ENCODE measurements at places on chromosomes 2 and 18.

- DNase-seq = no peak
These were observed 6.2 kb downstream of the OSGEPL1 start for GRCh38 chr2:189756311-189756952.

DNA sequence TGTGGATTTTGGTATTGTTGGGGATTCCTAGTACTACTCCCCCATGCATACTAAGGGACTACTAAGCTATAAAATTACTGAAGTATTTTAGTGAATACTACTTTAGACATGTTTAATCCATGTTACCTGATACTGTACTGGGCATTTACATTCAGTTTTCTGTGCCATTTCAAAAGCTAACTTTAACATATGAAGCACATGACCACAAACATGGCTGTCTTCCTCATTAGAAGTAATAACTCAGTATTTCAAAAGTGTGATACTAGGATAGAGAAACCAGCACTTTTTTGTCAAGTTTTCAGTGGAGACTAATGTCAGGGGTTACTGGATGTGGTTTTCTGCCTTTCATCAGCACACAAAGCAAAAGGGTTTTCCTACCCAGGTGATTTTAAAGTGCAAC is 27.9 kb downstream of the WDR33 start:
- DNase-seq = no peak

DNA sequence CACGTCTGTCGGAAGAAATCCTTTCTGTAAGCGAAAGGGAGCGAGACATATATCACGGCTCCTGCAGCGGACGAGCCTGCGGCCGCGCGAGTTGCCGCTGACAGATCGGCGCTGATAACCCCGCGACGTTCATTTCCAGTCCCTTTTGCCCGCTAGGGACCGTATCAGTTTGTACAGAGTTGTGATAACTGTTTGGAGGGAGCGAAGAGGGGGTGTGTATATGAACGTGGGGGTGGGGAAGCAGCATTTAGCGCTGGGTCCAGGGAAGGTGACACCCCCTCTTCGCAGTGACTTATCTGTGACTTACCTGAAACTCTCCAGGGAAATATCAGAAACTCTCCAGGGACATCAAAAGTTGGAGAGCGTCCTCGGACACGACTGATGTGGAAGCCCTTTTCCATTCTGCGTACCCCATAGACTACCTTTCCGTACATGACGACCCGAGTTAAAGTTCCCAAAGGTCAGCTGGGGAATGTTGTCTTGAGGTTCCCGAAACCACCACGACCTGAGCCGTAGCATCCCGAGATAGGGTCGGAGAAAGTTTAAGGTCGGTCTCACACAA is 948 bp upstream of the GATA6 start:
- no peak for DNase-seq

GRCh38 chr2:233303252-233303651 is 4.4 kb upstream of the SAG start:
- no peak for DNase-seq

GRCh38 chr18:29449424-29449823 is 1272.5 kb upstream of the CDH2 start:
- no peak for DNase-seq

GRCh38 chr2:134361648-134362047 is 107.8 kb downstream of the MGAT5 start:
- peak; percentile 25 for DNase-seq

DNA sequence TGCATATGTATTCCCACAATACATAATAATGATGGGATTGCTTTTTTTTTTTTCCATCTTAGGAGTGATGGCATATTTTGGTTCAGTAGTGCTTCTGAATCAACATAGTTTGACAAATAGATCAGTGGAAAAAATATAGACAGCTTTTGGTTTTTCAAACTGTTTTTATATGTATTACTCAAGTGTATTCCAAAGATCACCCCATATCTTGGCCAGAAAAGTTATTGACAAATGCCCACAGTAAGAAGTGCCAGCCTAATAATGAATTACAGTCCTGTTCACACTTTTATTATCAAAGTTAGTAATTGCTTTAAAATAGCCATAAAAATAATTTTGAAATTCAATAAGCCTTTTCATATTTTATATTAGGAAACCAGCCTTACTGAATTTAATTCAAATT is 95.0 kb downstream of the TMEFF2 start:
- DNase-seq = no peak

- DNase-seq = no peak
These were observed 65.6 kb downstream of the TMEM17 start for GRCh38 chr2:62440281-62440946.

DNA sequence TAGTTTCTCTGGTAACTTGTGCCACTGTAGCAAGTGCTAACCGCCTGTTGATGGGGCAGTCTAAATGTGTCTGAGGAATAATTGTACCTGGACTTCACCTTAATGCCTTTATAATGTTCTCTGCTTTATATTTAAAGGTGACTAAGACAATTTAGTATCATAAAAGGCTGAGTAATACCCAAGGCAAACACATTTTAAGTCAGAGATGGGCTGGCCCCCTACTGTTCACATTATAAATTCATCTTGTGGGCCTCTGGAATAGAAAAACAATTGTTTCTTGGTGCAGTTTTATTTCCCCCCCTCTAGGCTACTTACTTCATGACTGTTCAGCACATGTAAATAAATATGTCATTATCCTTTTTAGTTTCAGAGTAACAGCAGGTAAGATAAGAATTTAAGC is 559.3 kb upstream of the PIK3C3 start:
- DNase-seq = no peak

DNA sequence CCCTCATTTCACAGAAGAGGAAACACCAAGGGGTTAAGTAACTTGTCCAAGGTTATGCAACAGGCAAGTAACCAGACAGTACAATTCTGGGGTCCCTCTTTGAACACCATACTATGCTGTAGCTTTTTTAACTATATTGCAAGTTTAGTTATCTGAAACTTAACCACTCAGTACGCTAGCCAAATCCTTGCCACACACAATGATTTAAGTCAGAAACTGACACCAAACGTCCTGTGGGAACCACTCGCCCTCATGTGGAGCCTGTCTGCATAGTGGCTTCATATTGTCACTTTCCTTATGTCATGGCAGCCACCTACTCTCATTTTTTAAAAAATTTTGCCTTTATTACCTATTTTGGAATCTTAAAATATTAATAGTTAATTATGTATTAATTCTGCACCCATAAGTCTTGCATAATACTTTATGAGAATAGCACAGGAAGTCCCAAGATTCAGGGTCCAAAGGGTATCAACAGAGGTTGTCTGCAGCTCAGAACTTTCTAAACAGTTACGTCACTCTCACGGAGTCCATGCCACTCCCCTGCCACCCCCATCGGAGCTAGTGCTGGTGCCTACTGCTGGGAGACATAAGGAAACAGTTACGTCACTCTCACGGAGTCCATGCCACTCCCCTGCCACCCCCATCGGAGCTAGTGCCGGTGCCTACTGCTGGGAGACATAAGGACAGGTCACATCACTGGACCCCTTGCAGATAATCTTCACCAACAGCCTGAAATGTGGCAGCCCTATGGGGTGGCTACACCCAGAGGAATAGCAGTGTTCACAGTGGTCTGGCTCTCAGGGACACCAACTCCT is 99.0 kb downstream of the L3MBTL4 start:
- DNase-seq = no peak

DNA sequence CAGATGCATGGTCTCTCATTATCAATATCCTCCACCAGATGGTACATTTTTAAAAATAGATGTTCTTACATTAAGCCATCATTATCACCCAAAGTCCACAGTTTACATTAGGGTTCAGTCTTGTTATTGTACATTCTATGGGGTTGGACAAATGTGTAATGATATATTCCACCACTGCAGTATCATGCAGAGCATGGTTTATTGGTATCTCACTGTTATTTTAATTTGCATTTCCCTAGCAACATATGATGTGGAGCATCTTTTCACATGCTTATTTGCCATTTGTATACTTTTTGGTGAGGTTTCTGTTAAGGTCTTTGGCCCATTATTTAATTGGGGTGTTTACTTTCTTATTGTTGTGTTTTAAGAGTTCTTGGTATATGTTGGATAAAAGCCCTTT is 95.7 kb downstream of the PTH2R start:
- DNase-seq = no peak

GRCh38 chr2:191611614-191612013 is 66.3 kb upstream of the NABP1 start:
- no peak for DNase-seq

DNA sequence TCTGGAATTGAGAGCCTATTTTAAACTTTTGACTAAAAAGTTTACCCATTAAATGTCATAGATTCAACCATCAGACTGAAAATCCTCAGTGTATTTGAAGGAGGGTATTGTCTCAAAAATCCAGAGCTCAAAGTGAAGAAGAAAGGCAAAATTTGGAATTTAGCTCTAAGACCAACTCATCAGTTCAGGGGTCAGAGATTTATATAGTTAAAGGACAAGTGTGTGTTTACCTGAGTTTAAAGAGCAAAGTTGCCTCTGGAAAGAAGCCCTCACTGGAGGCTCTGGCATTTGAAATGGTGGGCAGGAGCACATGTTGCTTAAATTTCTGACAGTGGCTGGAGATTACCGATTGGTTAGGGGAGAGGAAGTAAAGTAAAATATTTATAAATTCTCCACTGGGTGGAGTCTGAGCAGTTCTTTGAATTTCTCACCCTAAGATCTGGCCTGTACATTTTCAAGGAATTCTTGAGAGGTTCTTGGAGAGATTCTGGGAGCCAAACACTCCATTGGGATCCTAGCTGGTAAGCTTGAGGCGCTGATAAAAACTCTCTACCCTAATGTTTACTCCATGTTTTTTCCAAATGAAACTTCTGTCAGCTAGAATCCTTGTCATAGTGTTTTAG is at the start of gene KYNU:
Gene KYNU, plus strand, starts transcription at position 449 of the 623 bp plus-strand sequence. CDS start 7,704 bp downstream, outside the sequence.
- no peak for DNase-seq

GRCh38 chr2:30871980-30872789 is 64.9 kb upstream of the CAPN13 start:
- DNase-seq = no peak

DNA sequence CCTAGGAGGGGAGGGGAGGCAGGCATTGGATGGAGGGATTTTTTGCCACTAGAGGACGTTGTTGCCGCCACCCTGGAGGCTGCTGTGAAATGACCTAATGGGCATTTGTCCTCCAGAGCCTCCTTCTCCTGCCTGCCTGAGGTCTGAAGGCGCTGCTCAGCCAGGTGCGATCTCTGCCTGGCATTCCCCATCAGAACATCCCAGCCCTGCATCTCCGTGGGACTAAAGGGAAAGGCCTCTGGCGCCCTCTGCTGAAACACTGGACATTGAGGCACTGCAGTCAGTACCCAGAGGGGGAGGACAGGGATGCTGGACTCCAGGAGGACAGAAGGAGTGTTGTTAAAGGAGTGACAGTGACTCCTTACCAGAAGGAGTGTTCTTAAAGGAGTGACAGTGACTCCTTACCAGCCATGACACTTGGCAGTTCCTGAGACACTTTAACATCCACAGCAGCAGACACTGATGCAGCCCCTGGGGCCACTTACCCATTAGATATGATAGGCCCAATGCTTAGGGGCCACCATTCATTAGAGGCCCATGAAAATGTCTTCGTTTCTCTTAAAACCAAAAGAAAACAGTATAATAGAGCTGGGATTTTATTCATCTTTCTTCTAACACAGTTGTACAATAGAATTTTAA is 17.0 kb downstream of the THNSL2 start:
- no peak for DNase-seq

DNA sequence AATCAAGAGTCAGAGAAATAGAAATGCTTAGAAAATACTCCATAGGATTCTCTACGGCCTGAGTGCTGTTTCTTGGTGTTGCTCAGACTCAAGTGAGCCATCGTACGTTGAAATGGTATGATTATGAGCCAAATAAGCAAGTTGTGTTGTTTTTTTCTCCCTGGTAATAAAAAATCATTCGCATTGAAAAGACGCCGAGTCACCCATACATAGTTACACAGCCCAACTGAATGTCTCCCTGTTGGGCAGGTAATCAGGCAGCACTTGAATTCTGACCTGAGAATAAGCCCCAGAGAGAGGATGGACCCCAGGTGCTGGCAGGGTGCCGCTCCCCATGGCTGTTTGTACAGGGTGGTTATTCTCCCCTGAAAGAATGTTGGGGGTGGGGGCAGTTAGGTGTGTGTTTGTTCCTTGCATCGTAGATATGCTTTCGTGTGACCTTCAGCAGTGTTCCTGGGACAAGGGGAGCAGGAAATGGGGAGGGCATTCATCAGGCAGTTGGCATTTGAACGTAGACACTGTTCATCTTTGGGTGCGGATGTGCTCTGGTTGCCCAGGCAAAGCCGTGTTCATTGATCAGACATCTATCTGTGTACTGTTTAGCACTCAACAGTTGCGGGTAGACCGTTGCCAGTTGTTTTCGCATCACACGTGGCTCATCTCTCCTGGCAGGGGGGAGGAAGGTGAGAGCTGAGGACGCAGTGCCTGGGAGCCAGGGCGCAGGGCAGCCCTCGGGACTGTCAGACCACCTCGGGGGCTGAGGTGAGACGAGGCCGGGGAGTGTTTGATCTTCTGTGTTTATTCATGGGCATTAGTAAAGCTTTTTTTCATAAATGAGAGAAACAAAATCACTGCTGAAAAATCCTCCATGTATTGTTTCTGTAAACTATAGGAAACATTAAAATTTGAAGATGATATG is 27.3 kb downstream of the MTCL1 start:
- DNase-seq = no peak

DNA sequence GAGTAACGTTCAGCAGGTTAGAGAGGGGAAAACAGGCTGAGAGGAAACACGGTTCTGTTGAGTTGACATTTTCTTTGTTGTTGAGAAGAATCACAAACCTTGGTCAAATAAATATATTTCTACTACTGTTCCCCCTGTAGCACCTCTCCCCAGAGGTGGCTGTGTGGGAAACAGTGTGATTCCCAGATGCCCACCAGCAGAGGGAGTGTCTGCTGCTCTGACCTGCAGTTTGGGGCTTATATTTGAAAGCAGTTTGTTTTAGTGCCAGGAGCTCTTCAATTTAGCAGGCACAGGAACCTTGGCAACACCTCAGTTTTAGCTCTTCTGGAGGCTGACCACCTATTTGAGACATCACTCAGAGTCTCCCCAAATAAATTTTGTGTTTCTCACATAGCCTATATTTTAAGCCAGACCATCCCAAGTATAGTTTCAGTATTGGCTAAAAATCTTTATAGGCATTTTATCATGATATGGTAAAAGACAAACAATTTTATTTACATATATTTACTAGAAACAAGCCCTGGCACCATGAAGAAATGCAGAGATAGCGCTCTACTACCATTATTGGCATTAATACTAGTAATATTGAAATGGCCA is 75.7 kb downstream of the PIK3C3 start:
- DNase-seq = no peak

- DNase-seq = no peak
These were observed 18.3 kb upstream of the TNS1 start for GRCh38 chr2:218020966-218021535.

DNA sequence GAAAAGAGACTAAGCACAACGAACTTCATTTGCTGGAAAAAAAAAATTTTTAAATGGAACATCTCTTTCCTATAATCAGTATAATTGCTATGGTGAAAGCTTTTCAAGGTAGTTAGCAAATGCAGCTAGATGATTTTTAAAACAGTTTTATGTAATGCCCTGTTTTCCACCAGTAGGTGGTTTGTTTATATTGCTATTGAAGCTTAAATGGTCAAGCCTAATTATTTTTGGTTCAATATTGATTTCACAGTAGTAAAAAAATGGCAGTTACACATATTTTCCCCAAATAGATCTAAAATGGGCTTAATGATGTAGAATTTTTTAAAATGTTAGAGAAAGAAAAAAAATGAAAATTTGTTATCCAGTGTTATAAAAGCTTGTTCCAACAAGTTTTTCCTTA is 70.2 kb downstream of the CDH19 start:
- DNase-seq = peak; percentile 40

GRCh38 chr2:15980605-15981098 is 40.3 kb downstream of the MYCN start:
- no peak for DNase-seq

- DNase-seq = no peak
These were observed 133.9 kb downstream of the ATP9B start for GRCh38 chr18:79203017-79203605.

- no peak for DNase-seq
These were observed 16.1 kb downstream of the SPP2 start for GRCh38 chr2:234066587-234066986.

Measured in NCI-H1436 treated with DMSO at 0.1 percent for 48 hours (cell line).